Muscle of arm (tissue), 14 donors: ENCODE measurements at places on chromosomes 13 and 19.

DNA sequence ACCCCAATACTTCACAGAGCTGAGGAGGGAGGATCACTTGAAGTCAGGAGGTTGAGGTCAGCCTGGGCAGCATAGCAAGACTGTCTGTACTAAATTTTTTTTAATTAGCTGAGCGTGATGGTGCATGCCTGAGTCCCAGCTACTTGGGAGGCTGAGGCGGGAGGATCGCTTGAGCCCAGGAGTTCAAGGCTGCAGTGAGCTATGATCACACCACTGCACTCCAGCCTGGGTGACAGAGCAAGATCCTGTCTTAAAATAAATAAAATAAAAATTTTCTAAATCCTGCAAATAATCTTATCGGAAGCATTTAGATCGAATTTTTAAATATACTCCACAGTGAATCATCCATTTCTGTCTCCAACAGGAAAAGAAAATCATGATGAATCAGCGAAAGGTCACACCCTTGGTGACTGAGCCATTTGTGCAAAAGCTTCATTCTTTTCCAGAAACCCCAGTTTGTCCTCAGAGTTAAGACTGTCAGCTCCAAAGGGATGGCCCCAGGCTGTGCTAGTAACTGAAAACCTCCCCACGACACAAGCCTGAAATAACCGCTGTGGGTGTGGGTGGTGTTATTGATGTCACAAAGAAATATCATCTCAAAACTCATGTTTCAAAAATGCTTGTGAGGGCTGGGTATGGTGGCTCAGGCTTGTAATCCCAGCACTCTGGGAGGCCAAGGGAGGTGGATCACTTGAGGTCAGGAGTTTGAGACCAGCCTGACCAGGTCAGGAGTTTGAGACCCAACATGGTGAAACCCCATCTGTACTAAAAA, 167.6 kb downstream of the PTPRS start:
- no peak for DNase-seq

DNA sequence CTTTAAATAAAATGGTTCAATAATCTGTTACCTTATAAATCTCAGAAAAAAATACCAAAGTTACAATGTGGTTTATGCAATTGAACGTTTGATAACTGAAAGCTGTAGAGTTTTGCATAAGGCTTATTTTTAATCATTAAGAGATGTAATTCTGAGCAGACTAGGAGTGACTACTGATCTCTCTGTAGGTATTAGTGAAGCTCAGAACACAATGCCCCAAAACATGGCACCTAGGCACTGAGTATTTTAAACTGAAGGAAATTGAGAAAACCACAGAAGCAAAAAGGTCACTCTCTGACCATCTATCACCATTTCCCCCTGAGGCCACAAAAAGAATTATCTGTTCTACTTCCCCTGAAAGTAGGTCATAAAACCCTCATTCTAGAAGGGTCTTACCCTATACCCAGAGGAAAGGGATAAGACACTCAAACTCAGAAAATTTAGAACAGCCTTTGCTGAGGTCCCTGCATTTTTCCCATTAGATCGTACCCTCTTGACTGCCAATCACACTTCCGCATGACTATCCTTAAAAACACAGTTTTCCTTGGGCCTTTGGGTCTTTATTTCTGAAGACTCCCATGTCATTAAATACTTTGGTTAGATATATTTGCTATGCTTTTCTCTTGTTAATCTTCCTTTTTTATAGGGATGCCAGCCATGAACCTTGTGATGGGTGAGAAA, 158.1 kb downstream of the PCDH9 start:
- no peak for DNase-seq

DNA sequence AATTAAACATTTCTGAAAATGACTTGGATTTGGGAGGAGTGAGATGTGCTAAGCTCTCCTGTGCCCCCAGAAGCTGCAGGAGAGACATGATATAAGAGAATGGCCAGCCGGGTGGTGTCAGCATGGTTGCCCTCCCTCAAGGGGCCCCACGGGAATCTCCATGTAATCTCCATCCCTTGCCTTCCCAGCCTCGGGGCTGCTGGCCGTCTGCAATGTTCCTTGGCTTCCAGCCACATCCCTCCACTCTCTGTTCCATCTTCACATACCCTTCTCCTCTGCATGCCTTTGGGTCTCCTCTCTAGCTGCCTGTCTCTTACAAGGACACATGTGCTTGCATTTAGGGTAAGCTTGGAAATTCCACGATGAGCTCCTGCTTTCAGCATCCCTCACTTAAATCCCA, 172.0 kb downstream of the TSHZ3 start:
- DNase-seq, result no peak

GRCh38 chr19:43798546-43799409, 3.5 kb downstream of the LYPD5 start:
- no peak for DNase-seq

DNA sequence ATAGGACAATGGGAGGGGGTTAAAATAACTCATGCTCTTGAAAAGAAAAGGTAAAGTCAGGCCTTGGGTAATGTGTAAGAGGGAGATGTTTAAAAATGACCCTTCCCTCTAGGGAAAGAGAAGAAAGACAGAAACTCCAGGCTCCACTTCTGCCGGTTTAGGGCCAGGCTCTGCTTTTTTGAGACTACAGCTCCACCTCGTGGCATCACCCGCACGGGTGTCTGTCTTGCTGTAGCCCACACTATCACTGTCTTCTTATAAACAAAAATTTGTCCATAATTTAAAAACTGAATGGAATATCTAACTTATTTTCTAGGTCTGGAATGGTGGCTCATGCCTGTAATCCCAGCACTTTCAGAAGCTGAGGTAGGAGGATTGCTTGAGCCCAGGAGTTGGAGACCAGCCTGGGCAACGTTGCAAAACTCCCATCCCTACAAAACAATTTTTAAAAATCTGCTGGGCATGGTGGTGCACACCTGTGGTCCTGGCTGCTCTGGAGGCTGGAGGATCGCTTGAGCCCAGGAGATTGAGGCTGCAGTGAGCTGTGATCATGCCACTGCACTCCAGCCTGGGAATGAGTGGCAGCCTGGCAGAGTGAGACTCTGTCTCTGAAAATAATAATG, 65.1 kb upstream of the GTF3A start:
- DNase-seq, result peak; percentile 68

GRCh38 chr13:59354665-59355369, 808.9 kb downstream of the DIAPH3 start:
- no peak for DNase-seq
